ENCODE measurements at places on chromosomes 1 and 21. TPM values are rescaled to one million over a fixed set of nuclear protein-coding genes. Genes with fewer than 3 reads are reported as not detected.

DNA sequence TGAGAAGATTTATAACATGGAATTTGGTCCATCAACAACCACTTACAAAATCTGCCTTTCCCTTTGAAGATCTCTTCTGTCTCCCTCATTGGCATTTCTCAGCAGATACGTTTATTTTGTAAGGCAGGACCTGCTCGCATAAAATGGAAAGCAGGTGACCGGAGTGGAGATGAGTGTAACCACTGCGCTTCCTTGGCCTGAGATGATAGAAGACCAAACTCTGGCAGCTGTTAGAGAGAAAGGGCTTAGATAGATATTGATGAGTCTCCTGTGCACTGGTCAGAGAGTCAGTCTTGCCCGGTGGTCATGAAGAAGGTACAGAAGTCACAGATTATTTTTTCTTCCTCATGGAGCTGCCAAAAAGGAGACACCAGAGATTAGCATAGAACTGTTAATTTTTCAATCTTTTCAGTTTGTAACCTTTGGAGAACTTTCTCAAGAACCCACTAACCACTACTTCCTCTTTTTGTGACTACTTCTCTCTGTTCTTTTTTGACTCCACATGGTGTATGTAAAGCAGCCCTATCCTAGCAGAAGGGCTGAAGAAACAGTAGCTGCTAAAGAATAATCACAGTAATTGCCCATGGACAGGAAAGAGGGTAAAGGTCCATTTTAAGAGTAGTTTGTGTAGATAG, 47.6 kb downstream of the FCRL3 start:
- no peaks in the 10 kb centered on the region for H3K36me3 ChIP-seq
- H3K27ac ChIP-seq, result no peak overlapping the region
- no peaks in the 10 kb centered on the region for H3K27me3 ChIP-seq
- no peaks in the 10 kb centered on the region for H3K4me1 ChIP-seq

DNA sequence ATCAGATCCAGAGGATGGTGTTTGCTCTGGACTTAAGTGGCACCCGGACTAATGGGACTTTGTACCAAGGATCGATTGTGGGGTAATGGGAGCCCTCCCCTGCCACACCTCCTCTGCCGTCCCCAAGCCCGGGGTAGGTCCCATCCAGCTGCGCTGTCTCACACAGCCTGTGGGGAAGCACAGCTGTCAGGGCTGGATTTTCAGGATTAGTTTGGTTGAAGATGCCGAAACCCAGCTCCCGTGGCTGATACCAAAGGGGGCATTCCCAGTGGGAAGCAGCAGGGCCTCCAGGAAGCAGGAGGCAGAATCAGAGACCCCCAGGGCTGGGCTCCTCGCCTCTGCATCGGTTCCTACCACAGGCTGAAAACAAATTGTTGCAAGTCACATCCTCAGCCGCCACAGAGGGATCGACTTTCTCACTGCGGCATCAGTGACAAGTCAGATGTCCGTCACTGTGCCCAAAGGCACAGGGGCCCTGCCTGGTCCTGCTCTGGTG, 59.7 kb downstream of the MATN1 start:
- H3K36me3 ChIP-seq, result no peaks in the 10 kb centered on the region
- no peak for DNase-seq
- H3K27ac ChIP-seq, result no peak overlapping the region
- no peaks in the 10 kb centered on the region for H3K4me1 ChIP-seq
- H3K27me3 ChIP-seq, result peaks cover 7% of the 10 kb centered on the region

DNA sequence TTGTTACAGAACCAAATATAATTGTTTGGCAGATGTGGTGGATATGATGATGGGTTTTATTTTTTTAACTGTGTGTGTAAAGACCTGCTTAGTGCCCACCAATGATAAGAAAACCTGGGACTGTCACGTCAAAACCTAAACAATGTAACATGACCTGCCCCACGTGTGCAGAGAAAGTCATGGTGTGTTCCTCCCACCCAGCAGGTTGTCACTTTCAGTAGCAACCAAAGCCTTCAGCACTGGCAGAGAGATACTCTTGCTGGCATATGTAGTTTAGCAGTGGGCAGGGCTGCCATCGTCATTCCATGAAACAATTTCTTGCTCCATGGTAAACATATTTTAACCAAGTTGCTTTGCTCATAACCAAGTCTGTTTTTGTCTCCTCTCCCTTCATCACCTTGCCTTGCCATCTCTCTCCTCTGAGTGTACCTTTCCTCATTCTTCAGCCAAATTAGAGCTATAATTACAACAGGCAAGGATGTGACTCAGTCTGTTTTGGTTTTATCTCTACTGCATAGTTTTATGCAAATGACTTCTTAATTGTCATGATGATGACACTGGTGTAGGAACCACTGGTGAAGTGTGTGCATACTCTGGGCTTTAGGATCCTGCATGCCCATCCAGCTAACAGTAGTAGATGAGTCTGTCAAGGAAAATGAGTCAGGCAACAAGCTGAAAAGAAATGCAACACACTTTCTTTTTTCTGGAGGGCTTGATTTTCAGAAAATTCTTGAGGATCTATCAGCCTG, 150.3 kb downstream of the EDEM3 start:
- no peak overlapping the region for H3K4me3 ChIP-seq
- H3K27me3 ChIP-seq, result no peaks in the 10 kb centered on the region
- DNase-seq, result no peak
- H3K27ac ChIP-seq, result no peak overlapping the region
- no peaks in the 10 kb centered on the region for H3K36me3 ChIP-seq

GRCh38 chr1:110541906-110542395, 23.0 kb upstream of the KCNA10 start:
- H3K36me3 ChIP-seq, result no peaks in the 10 kb centered on the region
- no peak overlapping the region for H3K27ac ChIP-seq
- peaks cover 7% of the 10 kb centered on the region for H3K27me3 ChIP-seq

- DNase-seq, result no peak
- no peak overlapping the region for H3K27ac ChIP-seq
- peaks cover 4% of the 10 kb centered on the region for H3K27me3 ChIP-seq
- no peaks in the 10 kb centered on the region for H3K36me3 ChIP-seq
- H3K4me3 ChIP-seq, result no peak overlapping the region
Measured at GRCh38 chr21:17576080-17576835, 36.4 kb downstream of the BTG3 start.

GRCh38 chr1:223331929-223332328, 32.0 kb downstream of the SUSD4 start:
- no peak overlapping the region for H3K4me3 ChIP-seq
- no peaks in the 10 kb centered on the region for H3K36me3 ChIP-seq
- H3K4me1 ChIP-seq, result no peaks in the 10 kb centered on the region
- H3K27ac ChIP-seq, result no peak overlapping the region
- peaks cover 4% of the 10 kb centered on the region for H3K27me3 ChIP-seq
- DNase-seq, result no peak

- DNase-seq, result no peak
- H3K36me3 ChIP-seq, result no peaks in the 10 kb centered on the region
- peaks cover 8% of the 10 kb centered on the region for H3K27me3 ChIP-seq
- H3K27ac ChIP-seq, result no peak overlapping the region
- H3K4me1 ChIP-seq, result peaks cover 20% of the 10 kb centered on the region
- H3K4me3 ChIP-seq, result no peak overlapping the region
Measured at GRCh38 chr1:94799206-94799605, 21.0 kb upstream of the SLC44A3 start.

- peaks cover 7% of the 10 kb centered on the region for H3K36me3 ChIP-seq
- H3K27me3 ChIP-seq, result peaks cover 22% of the 10 kb centered on the region
- H3K4me1 ChIP-seq, result peaks cover 54% of the 10 kb centered on the region
- no peak overlapping the region for H3K27ac ChIP-seq
- DNase-seq, result no peak
- peak overlapping the region; percentile 19 for H3K4me3 ChIP-seq
Measured at GRCh38 chr1:204703826-204704612, 18.5 kb upstream of the LRRN2 start.

DNA sequence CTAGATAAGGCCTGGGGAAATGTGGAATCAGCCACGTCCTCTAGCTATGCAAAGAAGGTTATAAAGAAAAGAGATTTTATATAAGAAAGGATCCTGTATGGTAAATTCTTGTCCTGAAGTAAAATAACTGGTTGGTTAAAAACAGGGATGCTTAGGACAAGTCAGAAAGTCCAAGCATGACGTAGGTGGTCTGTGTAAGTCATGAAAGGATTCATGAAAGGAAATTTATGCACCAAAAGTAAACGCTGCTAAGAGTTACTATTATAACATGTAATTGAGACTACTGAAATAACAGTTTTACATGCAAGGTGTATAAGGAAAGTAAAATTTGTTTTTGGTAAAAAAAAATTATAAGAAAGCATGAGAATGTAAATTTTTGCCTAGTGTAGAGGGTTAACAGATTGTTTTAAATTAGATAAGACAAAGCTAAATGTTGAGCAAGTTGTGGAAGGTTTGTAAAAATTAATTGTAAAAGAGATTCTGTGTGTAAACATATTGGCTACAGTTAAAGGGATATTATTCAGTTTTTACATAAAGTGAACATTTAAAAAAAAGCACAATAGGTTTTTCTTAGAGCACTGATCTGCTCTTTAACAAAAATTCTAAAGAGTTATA, 43.9 kb downstream of the PIGK start:
- no peak overlapping the region for H3K27ac ChIP-seq
- peaks cover 31% of the 10 kb centered on the region for H3K36me3 ChIP-seq
- no peak for DNase-seq
- H3K4me1 ChIP-seq, result no peaks in the 10 kb centered on the region

DNA sequence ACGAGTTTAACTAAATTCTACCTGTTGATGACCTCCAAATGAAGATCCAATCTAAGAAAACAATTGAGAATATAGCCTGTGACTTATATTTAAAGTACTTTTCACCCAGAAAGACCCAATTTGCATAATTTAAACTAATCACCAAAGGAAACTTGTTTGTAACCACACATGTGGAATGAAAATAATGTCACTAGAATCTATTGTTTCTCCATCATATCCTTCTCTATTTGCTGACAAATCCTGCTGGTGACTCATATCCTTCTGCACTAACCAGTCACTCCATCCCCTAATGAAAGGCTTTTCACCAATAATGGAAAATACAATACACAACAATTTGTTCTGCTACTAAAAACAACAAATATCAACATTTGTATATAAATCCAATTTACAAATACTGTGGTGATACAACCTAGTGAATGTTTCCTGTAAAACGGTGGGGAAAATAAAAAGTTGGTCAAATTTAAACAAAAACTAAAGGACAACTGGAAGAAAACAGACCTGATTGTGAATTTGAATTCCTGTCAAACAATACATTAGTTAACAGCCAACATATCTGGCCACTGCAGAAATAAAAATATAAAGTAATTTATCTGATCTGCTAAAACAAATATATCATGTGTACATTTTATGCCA, 6.5 kb downstream of the PTP4A2 start:
- peaks cover 58% of the 10 kb centered on the region for H3K4me1 ChIP-seq
- H3K27me3 ChIP-seq, result no peaks in the 10 kb centered on the region
- H3K36me3 ChIP-seq, result peaks cover 1% of the 10 kb centered on the region
- DNase-seq, result no peak
- H3K4me3 ChIP-seq, result no peak overlapping the region

- no peaks in the 10 kb centered on the region for H3K36me3 ChIP-seq
- H3K27ac ChIP-seq, result no peak overlapping the region
- H3K4me1 ChIP-seq, result no peaks in the 10 kb centered on the region
- H3K4me3 ChIP-seq, result no peak overlapping the region
- DNase-seq, result no peak
- H3K27me3 ChIP-seq, result no peaks in the 10 kb centered on the region
Measured at GRCh38 chr1:104574620-104575019, 824.9 kb downstream of the AMY1C start.

- H3K4me3 ChIP-seq, result no peak overlapping the region
- peak overlapping the region; percentile 24 for H3K27ac ChIP-seq
- peaks cover 38% of the 10 kb centered on the region for H3K4me1 ChIP-seq
- H3K27me3 ChIP-seq, result no peaks in the 10 kb centered on the region
Measured at GRCh38 chr1:25695771-25696311, 79.2 kb downstream of the MAN1C1 start.

- H3K4me1 ChIP-seq, result no peaks in the 10 kb centered on the region
- H3K27me3 ChIP-seq, result no peaks in the 10 kb centered on the region
- no peak for DNase-seq
- H3K4me3 ChIP-seq, result no peak overlapping the region
Measured at GRCh38 chr1:228318823-228319241, 87.8 kb downstream of the TRIM11 start.

GRCh38 chr1:178051071-178051470, 42.8 kb upstream of the RASAL2 start:
- H3K4me1 ChIP-seq, result peaks cover 61% of the 10 kb centered on the region
- peak overlapping the region; percentile 86 for H3K27ac ChIP-seq
- no peaks in the 10 kb centered on the region for H3K36me3 ChIP-seq
- DNase-seq, result no peak
- peaks cover 12% of the 10 kb centered on the region for H3K27me3 ChIP-seq
- no peak overlapping the region for H3K4me3 ChIP-seq

- H3K4me3 ChIP-seq, result peak overlapping the region; percentile 52
- H3K27ac ChIP-seq, result no peak overlapping the region
- H3K27me3 ChIP-seq, result no peaks in the 10 kb centered on the region
- peaks cover 95% of the 10 kb centered on the region for H3K36me3 ChIP-seq
Measured at GRCh38 chr21:38817371-38818324, 11.9 kb downstream of the ETS2 start.

DNA sequence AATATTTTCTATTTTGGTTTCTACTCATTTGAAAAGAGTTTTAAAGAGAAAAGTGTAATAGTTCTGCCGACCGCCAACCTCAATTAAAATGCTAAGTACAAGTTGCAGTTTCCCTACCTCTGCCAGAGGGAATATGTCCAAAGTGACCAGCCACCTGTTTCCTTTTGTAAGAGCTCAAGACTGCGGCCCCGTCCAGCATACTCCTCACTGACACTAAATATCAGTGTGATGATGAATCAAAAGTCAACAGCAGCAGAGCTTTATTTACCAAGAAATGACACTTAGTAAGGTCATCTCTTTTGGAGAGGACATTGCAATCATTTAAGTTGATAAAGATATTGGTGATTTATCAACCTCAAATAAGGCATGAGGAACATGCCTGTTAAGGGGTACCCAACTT, 57.4 kb upstream of the NRIP1 start:
- no peaks in the 10 kb centered on the region for H3K4me1 ChIP-seq
- H3K4me3 ChIP-seq, result no peak overlapping the region
- no peaks in the 10 kb centered on the region for H3K27me3 ChIP-seq
- no peak for DNase-seq
- no peak overlapping the region for H3K27ac ChIP-seq

DNA sequence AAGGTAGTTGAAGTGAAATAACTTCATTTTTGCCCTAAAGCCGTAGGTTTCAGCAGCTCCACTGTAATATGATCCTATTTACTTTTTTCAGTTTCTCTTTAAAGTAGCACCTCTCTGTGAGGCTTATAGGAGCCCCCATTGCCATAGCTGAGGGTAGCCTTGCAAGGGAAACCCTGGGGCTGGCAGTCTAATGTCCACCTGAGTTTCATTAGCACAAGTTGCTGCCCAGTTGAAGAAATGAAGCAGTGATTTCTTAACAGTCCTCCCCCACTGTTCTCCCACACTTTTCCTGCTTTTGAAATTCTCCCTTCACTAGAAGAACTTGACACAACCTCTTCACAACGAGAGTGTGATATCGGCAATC, 1.5 kb downstream of the HMCN1 start:
- H3K36me3 ChIP-seq, result peaks cover 6% of the 10 kb centered on the region
- H3K4me3 ChIP-seq, result no peak overlapping the region
- H3K27ac ChIP-seq, result no peak overlapping the region
- H3K4me1 ChIP-seq, result peaks cover 25% of the 10 kb centered on the region
- H3K27me3 ChIP-seq, result no peaks in the 10 kb centered on the region
- DNase-seq, result no peak

Gene TNFRSF4
- total RNA-seq, result 0.80 TPM

Gene MCOLN2
- 0.64 TPM for total RNA-seq

Gene HES5
- not detected for total RNA-seq

Gene DCDC2B
- total RNA-seq, result not detected

Gene TMCC2
- 5.6 TPM for total RNA-seq

Gene FAM131C
- total RNA-seq, result 0.56 TPM

Gene LRRC7
- total RNA-seq, result not detected

Gene CR1L
- total RNA-seq, result 48.0 TPM

Data from endothelial cell (in vitro differentiated cells).